CD4-positive, alpha-beta T cell (primary cell): ENCODE measurements at places on chromosomes 6 and 20.

- no peak for DNase-seq
Observed at GRCh38 chr20:11119573-11119972, 445.8 kb upstream of the JAG1 start.

DNA sequence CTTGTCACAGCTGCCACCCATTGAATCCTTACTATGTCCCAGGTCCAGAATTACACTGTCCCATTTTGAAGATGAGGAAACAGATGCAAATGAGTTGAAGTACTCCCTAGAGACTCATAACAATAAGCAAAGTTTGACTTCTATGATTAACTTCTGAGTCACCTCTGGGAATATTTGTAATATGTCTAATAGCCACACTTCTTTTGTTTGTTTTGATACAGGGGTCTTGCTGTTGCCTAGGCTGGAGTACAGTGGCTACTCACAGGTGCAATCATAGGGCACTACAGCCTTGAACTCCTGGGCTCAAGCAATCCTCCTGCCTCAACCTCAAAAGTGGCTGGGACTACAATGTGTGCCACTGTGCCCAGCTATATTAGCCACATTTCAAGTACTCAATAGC, 11.4 kb upstream of the SOX12 start:
- DNase-seq = no peak

DNA sequence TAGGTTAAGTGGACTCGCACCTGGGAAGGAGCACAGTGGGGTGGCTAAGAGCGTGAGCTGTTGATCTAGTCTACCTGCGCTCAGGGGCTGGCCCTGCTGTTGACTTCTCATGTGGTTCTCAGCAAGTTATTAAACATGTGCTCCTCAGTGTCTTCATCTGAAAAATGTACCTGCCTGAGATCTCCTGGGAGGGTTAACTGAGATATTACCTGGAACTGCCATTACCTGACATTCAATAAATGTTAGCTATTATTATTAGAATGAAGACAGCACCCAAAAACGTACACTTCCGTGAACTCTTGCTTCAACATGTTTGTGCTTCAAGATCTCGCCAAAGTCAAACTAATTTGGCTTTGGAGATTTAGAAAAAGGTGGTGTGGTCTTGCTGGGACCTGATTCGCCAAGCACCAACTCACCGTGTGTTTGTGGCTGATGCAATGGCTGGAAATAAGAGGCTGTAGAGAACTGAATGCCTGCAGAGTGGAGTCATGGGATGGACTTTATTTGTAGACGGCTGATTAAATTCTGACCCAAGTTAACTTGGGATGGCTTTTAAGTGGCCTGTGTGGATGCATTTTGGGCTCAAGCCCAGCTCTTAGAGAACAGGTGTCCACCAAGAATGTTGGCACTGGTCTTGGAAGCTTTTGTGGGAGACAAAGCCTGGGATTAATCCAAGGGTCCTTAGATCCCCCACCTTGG, 692.9 kb downstream of the QKI start:
- no peak for DNase-seq

- peak; percentile 91 for DNase-seq
Observed at GRCh38 chr6:104859225-104860146, at the start of gene HACE1. Gene HACE1, minus strand, starts transcription at chr6:104859919. Its CDS starts 277 bp downstream, at chr6:104859642.

- DNase-seq = no peak
Observed at GRCh38 chr6:903761-904160, 210.8 kb upstream of the EXOC2 start.

DNA sequence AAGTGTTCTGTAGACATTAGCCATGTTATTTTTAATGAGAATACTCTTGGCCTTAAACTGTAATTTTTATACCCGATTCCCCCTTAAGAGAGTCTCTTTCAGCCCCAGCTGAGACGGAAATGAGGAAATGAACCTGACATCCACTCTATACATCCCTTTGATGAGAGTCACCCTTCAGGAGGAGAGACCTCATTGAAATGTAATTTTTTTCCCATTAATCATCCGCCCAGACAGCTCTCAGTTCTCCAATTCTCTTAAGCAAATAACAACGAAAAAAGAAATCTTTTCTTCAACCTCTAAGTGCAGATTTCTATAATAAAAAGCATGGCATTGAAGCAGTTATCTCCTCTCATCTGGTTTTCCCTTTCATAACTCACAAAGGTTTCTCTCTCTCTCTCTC, 243.8 kb upstream of the PMEPA1 start:
- no peak for DNase-seq
